ENCODE measurements at places on chromosomes 2 and 18. TPM values are rescaled to one million over a fixed set of nuclear protein-coding genes. Genes with fewer than 3 reads are reported as not detected.
A peak's percentile ranks its signal among the peaks of the same experiment; 100 is the strongest.

CD226 gene
- total RNA-seq, result 0.02 TPM

REG1A gene
- total RNA-seq, result 0.73 TPM

- H3K36me3 ChIP-seq, result no peaks in the 10 kb centered on the region
- H3K4me1 ChIP-seq, result no peaks in the 10 kb centered on the region
- H3K27me3 ChIP-seq, result no peaks in the 10 kb centered on the region
- no peak overlapping the region for H3K4me3 ChIP-seq
- H3K27ac ChIP-seq, result no peak overlapping the region
Observed at GRCh38 chr2:74255660-74256213, 57.3 kb downstream of the MTHFD2 start.

MOB1A gene
- 113 TPM for total RNA-seq

DNA sequence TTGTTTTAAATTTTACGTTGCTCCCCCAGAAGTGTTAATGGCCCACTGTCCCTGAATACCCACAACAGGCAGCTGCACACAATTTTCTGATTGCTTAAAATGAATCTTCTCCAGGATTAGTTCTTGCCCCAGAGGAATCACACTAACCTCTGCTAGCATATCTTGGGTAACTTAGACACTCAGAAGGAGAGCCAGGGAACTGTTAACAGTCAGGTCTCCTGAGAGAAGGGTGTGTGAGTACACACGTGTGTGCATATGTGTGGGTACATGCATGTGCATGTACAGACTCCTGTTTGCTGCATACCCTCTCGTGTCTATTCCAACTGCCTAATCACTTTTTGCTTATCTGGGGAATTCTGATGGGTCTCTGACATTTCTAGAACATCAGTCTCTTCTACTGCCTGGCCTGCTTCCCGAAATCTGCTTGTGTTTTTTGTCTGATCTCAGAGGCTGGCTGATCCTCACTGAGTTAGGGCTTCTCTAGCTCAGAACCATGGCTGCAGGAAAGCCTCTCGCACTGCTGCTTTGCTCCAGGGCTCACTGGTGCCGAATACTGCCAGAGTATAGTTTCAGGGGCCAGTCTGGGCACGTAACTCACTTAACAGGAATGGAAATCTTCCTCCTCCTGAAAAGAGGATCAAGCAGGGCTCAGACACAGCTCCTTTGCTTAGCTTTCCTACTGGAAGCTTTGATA, 62.8 kb downstream of the PRELID3A start:
- DNase-seq, result no peak
- no peaks in the 10 kb centered on the region for H3K4me1 ChIP-seq
- H3K27me3 ChIP-seq, result no peaks in the 10 kb centered on the region
- no peak overlapping the region for H3K4me3 ChIP-seq
- no peak overlapping the region for H3K27ac ChIP-seq
- H3K36me3 ChIP-seq, result no peaks in the 10 kb centered on the region

- no peaks in the 10 kb centered on the region for H3K4me1 ChIP-seq
- H3K4me3 ChIP-seq, result no peak overlapping the region
- H3K36me3 ChIP-seq, result no peaks in the 10 kb centered on the region
- H3K27ac ChIP-seq, result no peak overlapping the region
Observed at GRCh38 chr2:39689272-39689841, 23.6 kb downstream of the TMEM178A start.

GRCh38 chr2:111119822-111120252, 877 bp upstream of the BCL2L11 start:
- no peaks in the 10 kb centered on the region for H3K27me3 ChIP-seq
- H3K4me1 ChIP-seq, result no peaks in the 10 kb centered on the region
- H3K4me3 ChIP-seq, result peak overlapping the region; percentile 99
- DNase-seq, result no peak
- peaks cover 1% of the 10 kb centered on the region for H3K36me3 ChIP-seq

DNA sequence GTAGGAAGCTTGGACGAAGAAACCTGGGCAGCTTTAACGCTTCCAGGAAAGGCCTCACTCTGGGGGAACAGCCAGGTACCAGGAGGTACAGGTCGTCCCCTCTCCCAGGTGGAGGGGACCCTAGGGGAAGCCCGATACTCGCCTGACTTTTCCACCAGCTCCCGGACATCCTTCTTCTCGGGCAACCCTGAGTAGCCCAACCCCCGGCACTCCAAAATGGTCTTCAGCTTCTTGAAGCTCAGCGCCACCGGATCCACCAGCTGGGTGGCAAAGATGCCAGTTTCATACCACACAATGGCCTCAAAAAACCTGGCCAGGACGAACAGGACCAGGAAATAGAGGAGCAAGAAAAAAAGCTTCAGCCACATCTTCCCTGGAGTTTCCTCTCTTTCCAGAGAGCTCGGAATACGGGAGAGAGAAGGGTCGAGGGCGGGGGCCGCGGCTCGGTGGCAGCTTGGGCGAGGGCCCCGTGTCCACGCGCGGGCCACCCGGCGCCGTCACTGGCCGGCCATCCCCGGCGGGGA, 1.1 kb downstream of the RNF103 start:
- peak overlapping the region; percentile 97 for H3K27ac ChIP-seq
- H3K27me3 ChIP-seq, result no peaks in the 10 kb centered on the region
- DNase-seq, result no peak

GRCh38 chr18:59272221-59272888, 899 bp downstream of the RAX start:
- no peaks in the 10 kb centered on the region for H3K4me1 ChIP-seq
- H3K27ac ChIP-seq, result no peak overlapping the region
- no peak for DNase-seq
- no peak overlapping the region for H3K4me3 ChIP-seq
- no peaks in the 10 kb centered on the region for H3K36me3 ChIP-seq

HSPE1 gene
- 340 TPM for total RNA-seq
